NCI-H146 (cell line): ENCODE measurements at places on chromosomes 3 and 15.

DNA sequence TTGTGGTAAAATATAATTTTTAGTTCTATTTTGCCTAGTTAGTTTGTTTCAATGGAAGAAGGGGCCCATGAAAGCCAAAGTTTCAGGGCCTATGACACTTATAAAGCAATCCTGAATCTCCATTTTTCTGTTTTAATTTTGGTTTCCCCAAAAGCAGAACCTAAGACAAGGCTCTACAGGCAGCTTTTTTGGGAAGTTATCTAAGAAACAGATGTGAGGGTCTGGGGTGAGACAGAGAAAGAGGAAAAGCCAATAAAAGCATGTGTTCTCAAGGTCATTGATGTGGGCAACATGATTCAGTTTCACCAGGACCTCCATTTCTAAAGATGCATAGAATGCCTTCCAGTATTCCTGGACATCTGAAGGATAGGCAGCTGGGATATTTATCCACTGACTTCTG lies 598.5 kb downstream of the PDCD6IP start:
- no peak for DNase-seq

GRCh38 chr15:94081829-94082228 lies 149.5 kb upstream of the MCTP2 start:
- DNase-seq, result no peak

- DNase-seq, result peak; percentile 41
These were observed 462 bp downstream of the EDEM1 start for GRCh38 chr3:5187920-5188418.

GRCh38 chr3:16058521-16058920 lies 116.0 kb upstream of the GALNT15 start:
- DNase-seq, result no peak

- DNase-seq, result no peak
These were observed 111.1 kb upstream of the HACD2 start for GRCh38 chr3:123695731-123696640.

- peak; percentile 81 for DNase-seq
These were observed 3.8 kb downstream of the VEPH1 start for GRCh38 chr3:157499342-157499963.
